ENCODE measurements at places on chromosomes 2 and 18. TPM values are rescaled to one million over a fixed set of nuclear protein-coding genes. Genes with fewer than 3 reads are reported as not detected.

TMEM169 gene
- 20.1 TPM for total RNA-seq

CARF gene
- total RNA-seq: 5.3 TPM

SCN1A gene
- total RNA-seq: not detected

FAM98A gene
- 94.1 TPM for total RNA-seq

GRCh38 chr2:195503208-195503607, 153.8 kb upstream of the SLC39A10 start:
- DNase-seq: no peak

GRCh38 chr2:13034861-13035260, 318.1 kb downstream of the TRIB2 start:
- DNase-seq: peak; percentile 20

DNA sequence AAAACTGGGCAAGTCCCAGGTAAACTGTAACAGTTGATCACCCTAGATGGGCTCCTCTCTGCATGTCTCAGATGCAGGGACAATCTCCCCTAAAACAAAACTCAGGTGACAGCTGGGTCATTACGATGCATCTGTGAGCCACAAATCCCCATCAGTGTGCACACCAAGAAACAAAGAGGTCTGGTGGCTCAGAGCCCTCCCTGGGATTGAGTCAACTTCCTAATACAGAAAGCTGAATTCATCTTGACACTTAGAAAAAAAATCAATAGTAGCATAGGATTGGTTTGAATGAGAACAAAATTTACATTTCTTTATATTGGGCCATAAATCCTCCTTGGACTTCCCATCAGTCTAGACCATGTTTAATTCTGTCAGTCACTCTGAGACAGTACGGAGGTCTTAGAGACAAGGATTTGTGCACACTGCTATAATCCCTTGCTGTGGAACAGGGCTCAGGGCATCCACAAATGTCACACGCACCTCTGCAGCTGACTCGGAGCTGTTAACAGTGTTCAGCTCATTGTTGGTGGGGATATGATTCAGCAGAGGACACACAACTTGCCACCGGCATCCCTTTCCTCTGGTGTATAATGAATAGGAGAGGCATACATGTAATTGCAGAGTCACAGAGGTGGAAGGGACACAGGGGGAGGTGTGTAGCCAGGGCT, 44.5 kb upstream of the DAPL1 start:
- DNase-seq: no peak
